Smooth muscle cell of the pulmonary artery (primary cell): ENCODE measurements at places on chromosomes 7 and 10. TPM values are rescaled to one million over a fixed set of nuclear protein-coding genes. Genes with fewer than 3 reads are reported as not detected.

The ADAMTS14 gene
- total RNA-seq: 2.5 TPM in 2 replicates

The SLC25A13 gene
- total RNA-seq: 10.3 and 16.2 TPM in 2 replicates

The DNAAF5 gene
- 17.8 and 24.1 TPM in 2 replicates for total RNA-seq

The ATE1 gene
- 29.0 and 30.2 TPM in 2 replicates for total RNA-seq

The LAMB1 gene
- 749 and 814 TPM in 2 replicates for total RNA-seq
